ENCODE measurements at places on chromosomes 16 and 17. TPM values are rescaled to one million over a fixed set of nuclear protein-coding genes. Genes with fewer than 3 reads are reported as not detected.

DNA sequence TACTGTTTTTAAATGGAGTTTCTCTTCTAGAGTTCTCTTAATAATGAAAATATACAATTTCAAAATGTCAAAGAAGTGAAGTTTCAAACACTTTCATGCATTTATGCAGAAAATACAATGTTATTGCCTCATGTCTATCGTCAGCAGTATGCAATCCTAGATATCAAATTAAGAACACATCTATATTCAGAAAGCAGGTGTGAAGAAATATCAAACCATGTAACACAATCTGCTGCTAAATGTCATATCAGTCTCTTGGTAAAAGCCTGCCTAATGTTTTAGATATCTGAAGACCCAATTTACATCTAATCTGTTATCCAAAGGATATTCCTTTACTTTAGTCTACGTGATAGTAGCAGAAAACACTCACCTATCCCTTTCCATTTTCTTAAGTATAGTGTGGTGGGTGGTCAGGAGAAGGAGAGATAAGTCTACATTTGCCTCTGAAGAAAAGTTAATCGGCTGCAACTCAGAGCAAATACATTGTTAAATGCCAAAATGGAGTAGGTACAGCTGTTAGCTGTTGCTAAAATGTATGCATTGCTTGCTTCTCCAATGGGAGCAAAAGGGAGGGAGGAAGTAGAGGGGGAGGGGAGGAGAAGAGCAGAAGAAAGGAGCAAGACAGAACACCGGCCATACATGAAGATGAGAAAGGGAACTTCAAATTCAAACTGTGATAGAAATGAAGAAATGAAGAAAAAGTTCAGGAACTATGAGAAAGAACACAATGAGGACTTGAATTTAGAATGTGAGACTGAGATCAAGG lies 64.9 kb downstream of the ITFG1 start:
- no peak for DNase-seq

Gene SPNS2
- 10.3 TPM for total RNA-seq

Gene CLEC19A
- not detected for total RNA-seq

GRCh38 chr16:52741351-52741750 lies 194.4 kb upstream of the TOX3 start:
- no peak for DNase-seq

Gene ZFP3
- total RNA-seq, result 12.6 TPM

- DNase-seq, result no peak
Observed at GRCh38 chr16:10419701-10420100, 33.8 kb downstream of the ATF7IP2 start.

GRCh38 chr17:66782851-66783250 lies 52.1 kb upstream of the CACNG5 start:
- peak; percentile 24 for DNase-seq

- peak; percentile 54 for DNase-seq
Observed at GRCh38 chr16:88030498-88030897, 79.3 kb downstream of the BANP start.

GRCh38 chr16:88966986-88967829 lies 9.8 kb downstream of the CBFA2T3 start:
- DNase-seq, result no peak

DNA sequence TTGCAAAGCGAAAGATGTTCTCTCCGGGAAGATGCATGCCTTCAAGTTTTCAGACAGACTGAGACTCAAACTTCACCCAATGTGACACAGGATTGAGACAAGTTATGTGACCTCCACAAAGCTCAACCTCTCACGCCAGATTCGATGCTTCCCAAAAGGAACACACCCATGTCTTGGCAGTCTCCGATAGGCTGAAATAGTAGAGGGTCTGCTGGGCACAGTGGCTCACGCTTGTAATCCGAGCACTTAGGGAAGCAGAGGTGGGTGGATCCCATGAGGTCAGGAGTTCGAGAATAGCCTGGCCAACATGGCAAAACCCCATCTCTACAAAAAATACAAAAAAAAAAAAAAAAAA lies 22.1 kb downstream of the ZFHX3 start:
- no peak for DNase-seq

- DNase-seq, result no peak
Observed at GRCh38 chr17:40564195-40564882, 933 bp downstream of the CCR7 start.

DNA sequence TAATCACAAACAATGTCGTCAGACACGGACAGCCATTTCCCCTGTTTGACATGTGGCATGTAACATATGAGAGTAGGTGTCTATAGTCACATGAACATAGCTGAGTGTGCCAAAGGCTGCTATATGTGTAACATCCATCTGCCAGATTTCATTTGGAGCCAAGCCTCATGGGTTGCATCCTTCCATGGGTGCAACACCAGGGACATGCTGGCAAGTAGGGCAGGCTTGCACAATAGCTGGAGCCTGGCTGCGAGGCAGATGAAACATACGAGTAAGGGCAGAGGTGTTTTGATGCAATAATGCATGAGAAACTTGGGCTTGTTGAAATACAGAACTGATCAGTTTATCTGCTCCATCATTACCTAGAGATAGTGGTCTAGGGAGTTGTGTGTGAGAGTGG lies 9.0 kb upstream of the ZNF689 start:
- DNase-seq, result no peak

DNA sequence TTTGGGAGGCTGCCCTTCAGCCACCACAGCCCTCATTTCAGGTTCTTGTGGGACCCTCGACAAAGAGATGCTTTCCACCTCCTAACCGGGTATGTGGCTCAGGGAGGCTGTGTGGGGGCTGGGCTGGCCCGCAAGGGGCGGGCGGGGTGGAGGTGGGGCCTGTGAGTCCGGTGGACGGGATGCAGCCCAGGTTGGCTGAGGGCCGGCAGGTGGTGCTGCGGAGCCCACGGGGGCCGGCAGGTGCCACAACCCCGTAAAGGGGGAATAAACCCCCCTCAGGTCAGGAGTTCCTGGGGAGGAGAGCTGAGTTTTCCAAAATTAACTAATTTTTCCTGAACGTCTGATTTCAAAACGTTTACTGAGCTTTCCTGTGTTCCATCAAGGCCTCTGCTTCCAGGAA lies 4.9 kb upstream of the CIAO3 start:
- no peak for DNase-seq

Gene RCVRN
- total RNA-seq, result 0.70 TPM

DNA sequence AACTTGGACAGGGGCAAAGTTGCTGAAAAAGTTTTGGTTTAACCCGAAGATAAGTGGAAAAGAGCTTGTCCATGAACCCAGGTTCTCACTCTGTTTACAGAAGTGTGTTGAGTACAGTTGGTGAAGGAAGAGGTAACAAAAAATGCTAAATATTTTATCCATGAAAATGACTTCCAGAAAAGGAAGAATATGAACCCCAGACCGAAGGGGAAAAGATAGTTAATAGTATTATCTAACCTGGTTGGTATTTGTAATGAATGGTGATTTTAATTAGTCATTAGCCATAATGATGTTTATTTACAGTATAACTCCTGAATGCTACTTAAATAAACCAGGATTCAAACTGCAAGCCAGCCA lies 574 bp upstream of the TMEM106A start:
- no peak for DNase-seq

GRCh38 chr17:76988796-76989195 lies 120.6 kb downstream of the MGAT5B start:
- no peak for DNase-seq

Gene MT1F
- 2.2 TPM for total RNA-seq

GRCh38 chr16:55502801-55503366 lies 6.0 kb upstream of the LPCAT2 start:
- DNase-seq, result peak; percentile 84

Gene FOXF1
- 0.16 TPM for total RNA-seq

- no peak for DNase-seq
Observed at GRCh38 chr17:61088556-61088955, 311.1 kb upstream of the TBX2 start.

GRCh38 chr16:85402910-85403692 lies 210.0 kb upstream of the GSE1 start:
- peak; percentile 84 for DNase-seq

Gene HBQ1
- total RNA-seq, result not detected

DNA sequence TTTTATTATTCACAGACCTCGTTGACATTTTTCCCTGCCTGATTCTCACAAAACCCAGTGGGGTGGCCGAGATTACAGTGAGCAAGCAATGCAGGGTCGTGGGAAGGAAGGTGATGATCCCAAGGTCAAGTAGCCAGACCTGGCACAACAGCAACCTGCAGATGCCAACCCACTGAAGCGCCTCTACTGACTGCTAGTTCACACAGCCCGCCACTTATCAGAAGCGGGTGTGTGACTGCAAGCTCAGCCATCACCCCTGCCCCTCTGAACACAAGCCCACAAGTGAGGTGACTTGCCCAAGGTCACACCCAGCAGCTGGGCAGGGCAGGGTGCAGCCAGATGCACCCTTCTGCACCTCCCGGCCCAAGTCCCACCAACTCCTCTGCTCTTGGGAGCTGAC lies 7.1 kb downstream of the TFAP4 start:
- DNase-seq, result no peak

DNA sequence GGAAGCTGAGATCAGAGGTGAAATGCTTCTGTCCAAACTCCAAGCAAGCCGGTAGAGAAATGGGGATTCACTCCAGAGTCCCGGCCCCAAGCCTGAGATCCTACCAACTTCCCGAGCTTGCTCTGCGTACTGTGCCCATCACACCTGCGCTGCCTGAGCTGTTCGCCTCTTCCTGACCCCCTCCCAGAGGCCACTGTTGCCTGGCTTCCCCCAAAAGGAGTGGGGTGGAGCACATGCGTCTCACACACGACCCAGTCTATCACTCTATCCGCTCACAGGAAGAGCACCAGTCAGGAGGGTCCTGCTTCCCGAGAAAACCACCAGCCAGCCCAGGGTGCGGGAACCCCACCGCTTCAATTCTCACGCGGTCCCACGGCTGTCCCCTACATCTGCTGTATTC lies 13.5 kb upstream of the C16orf95 start:
- no peak for DNase-seq

- no peak for DNase-seq
Observed at GRCh38 chr17:66690166-66690565, 144.8 kb upstream of the CACNG5 start.

Gene SLC5A2
- not detected for total RNA-seq

DNA sequence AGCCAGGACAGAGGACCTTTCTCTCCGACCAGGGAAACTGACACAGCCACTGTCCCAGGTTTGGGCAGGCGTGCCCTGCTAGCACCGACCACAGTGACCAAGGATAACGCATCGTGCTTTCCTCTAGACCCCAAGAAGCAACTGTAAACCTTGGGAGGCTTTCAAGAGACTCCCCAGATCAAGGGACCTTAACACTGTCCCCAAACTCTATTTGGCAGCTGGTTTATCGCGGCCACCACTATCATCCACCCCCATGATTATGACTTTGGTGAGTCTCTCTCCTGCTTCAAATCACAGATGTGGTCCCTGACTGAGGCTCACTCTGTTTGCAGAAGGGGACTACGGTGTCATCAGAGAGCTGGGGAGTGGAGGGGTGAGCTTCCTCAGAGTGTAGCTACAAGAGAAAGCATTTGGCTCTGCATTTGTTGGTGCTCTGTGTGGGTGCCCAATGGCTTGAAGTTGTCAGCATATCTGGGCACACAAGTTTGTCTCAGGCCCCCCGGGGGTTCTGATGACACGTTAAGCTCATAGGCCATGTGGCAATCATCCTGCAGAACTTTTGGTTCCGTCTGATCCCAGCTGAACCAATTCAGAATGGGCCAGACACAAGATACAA lies 408.0 kb downstream of the SLC39A11 start:
- DNase-seq, result no peak

GRCh38 chr17:43545383-43545632 lies 832 bp downstream of the ETV4 start:
- no peak for DNase-seq
